NB4 (cell line): ENCODE measurements at places on chromosomes 13 and 19.

GRCh38 chr13:76455960-76456359, 430.2 kb downstream of the KCTD12 start:
- DNase-seq: no peak

DNA sequence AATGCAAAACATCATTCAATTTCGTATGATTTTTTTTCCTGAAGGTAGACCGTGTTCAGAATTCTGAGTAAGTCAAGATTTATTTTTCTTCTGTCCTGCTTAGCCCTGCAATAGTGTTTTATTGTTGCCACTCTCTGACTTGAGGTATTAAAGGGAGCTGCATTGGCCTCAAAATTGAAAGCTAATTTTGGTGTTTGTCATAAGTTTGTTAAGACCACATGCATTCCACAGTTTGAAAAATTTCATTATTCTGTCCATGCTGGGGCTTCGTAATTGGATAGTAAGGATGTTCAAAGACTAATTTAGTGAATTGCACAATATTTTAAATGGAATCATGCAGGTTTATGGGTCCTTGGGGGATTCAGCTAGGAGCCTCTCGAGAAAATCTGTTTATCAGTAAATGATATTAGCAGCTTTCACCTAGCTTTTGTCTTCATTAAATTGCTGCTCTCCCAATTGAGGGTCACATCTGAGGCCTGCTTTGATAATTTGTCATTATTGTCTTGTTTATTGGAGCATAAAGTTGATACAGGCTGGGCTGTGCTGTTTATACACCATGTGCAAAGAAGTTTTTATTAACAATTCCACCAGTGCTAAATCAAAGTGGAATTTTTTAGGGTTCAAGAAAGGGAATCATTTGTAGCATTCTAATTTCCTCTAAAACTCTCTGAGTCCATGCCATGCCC, 339.8 kb upstream of the OBI1 start:
- peak; percentile 54 for DNase-seq

DNA sequence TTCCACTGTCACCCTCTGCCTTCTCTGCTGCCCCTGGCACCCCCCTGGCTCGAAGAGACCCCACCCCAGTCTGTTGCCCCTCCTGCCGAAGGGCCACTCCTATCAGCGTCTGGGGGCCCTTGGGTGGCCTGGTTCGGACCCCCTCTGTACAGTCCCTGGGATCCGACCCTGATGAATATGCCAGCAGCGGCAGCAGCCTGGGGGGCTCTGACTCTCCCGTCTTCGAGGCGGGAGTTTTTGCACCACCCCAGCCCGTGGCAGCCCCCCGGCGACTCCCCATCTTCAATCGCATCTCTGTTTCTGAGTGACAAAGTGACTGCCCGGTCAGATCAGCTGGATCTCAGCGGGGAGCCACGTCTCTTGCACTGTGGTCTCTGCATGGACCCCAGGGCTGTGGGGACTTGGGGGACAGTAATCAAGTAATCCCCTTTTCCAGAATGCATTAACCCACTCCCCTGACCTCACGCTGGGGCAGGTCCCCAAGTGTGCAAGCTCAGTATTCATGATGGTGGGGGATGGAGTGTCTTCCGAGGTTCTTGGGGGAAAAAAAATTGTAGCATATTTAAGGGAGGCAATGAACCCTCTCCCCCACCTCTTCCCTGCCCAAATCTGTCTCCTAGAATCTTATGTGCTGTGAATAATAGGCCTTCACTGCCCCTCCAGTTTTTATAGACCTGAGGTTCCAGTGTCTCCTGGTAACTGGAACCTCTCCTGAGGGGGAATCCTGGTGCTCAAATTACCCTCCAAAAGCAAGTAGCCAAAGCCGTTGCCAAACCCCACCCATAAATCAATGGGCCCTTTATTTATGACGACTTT, 2.0 kb downstream of the ZFP36 start:
- no peak for DNase-seq

DNA sequence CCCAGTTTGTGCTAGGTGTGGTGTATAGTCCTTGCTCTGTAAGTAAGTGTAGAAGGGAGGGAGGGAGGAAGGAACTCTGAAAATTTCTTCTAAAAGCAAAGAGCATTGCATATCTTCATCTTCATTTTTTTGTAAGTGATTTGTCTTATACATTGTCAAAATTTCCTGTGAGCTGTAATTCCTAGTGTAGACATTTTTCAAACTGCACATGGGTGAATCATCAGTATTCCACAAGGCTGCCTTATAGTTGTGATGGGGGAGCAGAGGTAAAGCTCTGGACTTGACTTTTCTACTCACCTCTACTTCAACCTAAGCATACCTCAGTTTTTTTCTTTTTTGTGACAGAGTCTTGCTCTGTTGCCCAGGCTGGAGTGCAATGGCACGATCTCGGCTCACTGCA, 86.9 kb downstream of the CDK8 start:
- DNase-seq: no peak
